Upper lobe of right lung (tissue), 1 donor: ENCODE measurements at places on chromosomes 2 and 18. TPM values are rescaled to one million over a fixed set of nuclear protein-coding genes. Genes with fewer than 3 reads are reported as not detected.

The TRABD2A gene
- 6.5 TPM for total RNA-seq

The ABCB11 gene
- 0.06 TPM for total RNA-seq

The CTNNA2 gene
- total RNA-seq: not detected

The DCDC2C gene
- not detected for total RNA-seq
